ENCODE measurements at places on chromosomes 5 and 9. TPM values are rescaled to one million over a fixed set of nuclear protein-coding genes. Genes with fewer than 3 reads are reported as not detected.

Gene FOXD4L6
- 0.48 TPM for total RNA-seq

DNA sequence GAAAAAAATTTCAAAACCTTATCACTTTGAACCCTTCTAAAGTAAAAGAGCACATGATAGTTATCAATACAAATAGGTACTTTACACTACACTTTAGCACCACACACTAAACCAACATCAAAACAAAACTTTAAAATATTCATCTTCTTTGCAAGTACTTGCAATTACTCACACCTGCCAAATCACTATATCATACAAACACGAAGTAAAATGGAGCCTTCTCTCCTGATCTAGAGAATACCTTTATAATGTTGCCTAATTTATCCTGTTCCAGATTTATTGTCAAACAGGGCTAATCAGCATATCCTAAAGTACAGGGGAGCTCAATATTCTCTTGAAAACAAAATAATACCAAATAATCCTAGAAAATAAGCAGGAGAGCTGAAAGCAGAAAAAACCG, 3.0 kb downstream of the RNF145 start:
- DNase-seq, result no peak
- H3K4me3 ChIP-seq, result peak overlapping the region; percentile 96
- H3K27me3 ChIP-seq, result no peaks in the 10 kb centered on the region
- H3K4me1 ChIP-seq, result peaks cover 52% of the 10 kb centered on the region

DNA sequence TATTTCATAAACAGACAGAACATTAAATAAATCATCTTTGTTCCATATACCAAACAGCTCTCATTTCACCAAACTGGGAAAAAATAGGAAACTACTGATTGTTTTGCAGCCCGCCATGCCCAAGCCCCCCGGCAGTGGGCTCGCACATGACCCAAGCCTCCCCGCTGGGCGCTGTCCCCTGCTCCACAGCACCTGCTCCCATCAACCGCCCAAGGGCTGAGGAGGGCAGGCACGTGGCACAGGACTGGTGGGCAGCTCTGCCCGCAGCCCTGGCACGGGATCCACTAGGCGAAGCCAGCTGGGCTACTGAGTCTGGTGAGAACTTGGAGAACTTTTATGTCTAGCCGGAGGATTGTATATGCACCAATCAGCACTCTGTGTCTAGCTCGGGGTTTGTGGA, 554.8 kb upstream of the CCNG1 start:
- DNase-seq, result no peak
- no peak overlapping the region for H3K4me3 ChIP-seq
- no peaks in the 10 kb centered on the region for H3K27me3 ChIP-seq
- H3K4me1 ChIP-seq, result no peaks in the 10 kb centered on the region
- H3K27ac ChIP-seq, result no peak overlapping the region

Gene GABRP
- not detected for total RNA-seq

Gene CD14
- total RNA-seq, result 0.28 TPM

DNA sequence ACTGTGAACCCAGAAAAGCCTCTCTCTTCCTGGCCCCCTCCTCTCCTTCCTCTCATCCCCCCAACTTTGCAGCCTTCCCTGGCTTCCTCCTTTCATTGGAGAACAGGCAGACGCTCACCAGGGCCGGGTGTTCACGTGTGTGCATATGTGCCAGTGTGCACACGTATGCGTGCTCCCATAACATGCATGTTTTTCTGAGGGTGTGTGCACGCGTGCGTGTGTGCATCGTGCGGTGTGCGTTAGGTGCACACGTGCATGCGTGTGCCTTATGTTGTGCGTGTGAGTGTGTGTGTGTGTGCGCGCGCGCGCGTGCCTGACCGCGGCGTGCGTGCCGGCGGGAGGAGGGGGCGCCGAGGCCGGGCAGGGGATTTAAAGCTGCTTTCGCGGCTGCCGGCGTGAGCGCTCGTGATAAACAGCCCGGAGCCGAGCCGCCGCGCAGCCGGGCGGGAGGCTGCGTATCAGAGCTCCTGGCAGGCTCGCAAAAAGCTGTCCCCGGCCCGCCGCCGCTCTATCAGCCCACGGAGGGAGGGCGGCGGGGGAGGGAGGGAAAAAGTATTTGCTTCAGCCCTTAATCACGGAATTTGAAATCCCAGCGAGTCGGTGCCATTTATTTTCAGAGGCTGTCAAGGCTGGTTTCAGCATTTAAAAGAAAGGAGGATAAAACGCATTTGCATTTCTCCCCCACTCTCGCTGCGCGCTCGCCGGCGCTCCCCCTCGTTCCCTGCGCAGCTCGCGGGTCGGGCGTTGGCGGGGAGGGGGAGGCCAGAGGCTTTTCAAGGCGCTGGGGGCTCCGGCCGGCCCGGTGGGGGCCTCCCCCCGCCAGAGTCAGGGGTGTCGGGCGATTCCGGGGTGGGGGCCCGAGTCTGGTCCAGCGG, 183.9 kb downstream of the C9orf50 start:
- H3K27me3 ChIP-seq, result peaks cover 57% of the 10 kb centered on the region
- DNase-seq, result no peak
- peak overlapping the region; percentile 29 for H3K27ac ChIP-seq
- H3K4me3 ChIP-seq, result peak overlapping the region; percentile 81
- no peaks in the 10 kb centered on the region for H3K36me3 ChIP-seq

GRCh38 chr5:161155451-161155850, 303.4 kb upstream of the ATP10B start:
- no peak for DNase-seq
- H3K4me1 ChIP-seq, result no peaks in the 10 kb centered on the region
- peaks cover 3% of the 10 kb centered on the region for H3K27me3 ChIP-seq
- no peak overlapping the region for H3K4me3 ChIP-seq
- no peaks in the 10 kb centered on the region for H3K36me3 ChIP-seq

Gene GADD45G
- total RNA-seq, result 13.3 TPM
